ENCODE measurements at places on chromosomes 3 and 15. TPM values are rescaled to one million over a fixed set of nuclear protein-coding genes. Genes with fewer than 3 reads are reported as not detected.

GRCh38 chr3:122298239-122298638 is 26.8 kb upstream of the CSTA start:
- DNase-seq: peak; percentile 38

DNA sequence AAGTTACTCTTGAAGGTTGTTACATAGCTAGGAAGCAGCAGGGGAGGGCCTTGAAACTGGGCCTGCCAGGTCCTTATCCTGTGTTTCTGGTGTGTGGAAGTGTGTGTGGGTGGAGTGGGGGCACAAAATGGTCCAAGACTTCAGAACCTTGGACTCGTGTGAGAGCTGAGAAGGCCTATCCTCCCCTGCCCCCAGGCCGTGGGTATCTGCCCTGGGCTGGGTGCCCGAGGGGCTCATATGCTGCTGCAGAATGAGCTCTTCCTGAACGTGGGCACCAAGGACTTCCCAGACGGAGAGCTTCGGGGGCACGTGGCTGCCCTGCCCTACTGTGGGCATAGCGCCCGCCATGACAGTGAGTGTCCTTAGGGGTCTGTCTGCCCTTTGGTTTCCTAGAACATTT is 4.5 kb downstream of the CHRD start:
- no peak for DNase-seq

GRCh38 chr3:160133757-160134156 is 91.5 kb upstream of the C3orf80 start:
- no peak for DNase-seq

DNA sequence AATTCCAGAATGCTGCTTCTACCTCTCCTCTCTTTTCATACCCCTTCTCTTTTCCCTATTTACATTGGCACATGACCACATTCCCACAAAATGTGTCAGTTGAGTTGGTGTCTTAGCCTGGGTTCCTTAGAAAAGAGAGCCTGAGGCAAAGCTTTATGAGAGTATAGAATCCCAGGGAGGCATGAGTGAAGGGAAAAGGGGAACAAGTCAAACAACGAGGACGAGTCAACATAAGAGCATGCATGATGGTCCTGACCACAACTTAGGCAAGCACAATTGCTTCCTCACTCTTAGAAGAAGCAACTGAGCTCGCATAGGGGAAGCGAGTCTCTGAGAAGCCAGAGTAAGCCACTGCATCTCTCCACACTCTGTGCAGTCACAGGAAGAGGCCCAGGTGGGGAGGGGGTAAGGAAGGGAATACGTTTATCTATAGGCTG is 15.4 kb upstream of the ZNF774 start:
- no peak for DNase-seq

DNA sequence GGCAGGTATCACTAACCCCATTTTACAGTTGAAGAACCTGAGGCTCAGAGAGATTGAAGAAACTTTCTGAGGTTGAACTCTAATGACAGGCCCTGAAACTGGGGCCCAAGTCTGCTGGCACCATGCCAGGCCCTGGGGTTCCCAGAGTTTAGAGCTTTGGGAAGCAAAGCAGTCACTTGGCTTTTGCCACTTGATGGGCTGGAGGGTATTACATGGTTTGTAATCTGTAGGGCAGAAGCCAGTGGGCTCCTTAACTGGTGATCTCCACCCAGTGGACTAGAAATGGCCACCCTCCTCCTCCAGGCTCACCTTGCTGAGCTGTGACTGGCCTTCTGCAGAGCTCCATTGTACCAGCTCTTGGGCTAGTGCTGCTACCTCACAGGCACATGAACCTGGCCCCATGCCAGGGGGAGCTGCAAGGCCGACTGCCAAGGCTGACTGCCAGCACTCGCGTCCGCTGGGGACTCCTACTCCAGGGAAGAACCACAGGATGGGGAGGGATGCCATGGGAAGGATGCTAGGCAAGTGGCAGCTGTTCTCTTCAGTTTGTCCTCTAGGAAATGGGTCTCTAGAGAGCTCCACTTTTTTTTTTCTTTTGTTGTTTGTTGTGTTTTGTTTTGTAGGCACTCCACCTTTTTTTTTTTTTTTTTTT is 104.8 kb downstream of the ETFA start:
- no peak for DNase-seq

DNA sequence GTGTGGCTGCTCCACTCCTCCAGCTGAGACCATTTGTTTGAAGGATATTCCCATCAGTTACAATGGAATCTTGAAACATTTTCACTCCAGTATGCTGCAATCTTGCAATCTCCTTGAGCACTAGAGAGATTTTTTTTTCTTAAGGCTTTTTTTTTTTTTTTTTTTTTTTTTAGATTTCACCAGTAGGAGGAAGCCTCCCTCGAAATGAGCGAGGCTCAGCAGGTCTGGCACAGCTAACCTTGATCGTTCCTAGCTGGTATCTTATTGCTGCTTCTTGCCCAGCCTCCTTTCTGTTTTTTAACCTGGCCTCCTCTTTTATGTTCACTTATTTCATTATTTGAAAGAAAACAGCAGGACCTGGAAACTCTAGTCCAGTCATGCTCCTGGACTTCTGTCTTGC is 48.1 kb downstream of the RAP2B start:
- DNase-seq: no peak

Gene ZBED2
- total RNA-seq: 360 TPM

GRCh38 chr3:139339219-139339906 is 4.5 kb upstream of the MRPS22 start:
- peak; percentile 37 for DNase-seq

DNA sequence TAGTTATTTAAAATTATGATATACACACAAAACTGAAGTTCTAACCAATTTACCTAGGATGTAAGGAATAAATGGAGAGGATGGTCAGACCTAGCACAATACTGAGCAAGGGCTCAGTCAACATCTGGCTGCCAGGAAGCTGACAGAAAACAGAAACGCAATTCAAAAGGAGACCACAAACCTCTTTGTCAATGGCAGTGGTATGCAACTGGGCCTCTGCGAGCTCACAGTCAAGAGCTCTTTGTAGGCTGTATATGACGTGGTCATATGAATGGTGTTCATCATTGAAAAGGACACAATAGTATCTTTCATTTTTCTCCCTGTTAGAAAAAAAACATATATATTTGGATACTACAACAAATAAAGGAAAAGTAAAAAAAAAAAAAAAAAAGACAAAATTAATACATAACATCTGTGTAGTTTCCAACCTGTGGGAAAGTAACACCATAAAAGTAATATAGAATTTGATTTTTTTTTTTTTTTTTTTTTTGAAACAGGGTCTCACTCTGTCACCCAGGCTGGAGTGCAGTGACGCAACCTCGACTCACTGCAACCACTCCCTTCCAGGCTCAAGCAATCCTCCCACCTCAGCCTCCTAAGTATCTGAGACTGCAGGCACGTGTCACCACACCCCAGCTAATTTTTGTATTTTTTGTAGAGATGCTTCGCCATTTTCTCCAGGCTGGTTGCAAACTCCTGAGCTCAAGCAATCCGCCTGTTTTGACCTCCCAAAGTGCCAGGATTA is 37.9 kb downstream of the UBR1 start:
- DNase-seq: peak; percentile 44

DNA sequence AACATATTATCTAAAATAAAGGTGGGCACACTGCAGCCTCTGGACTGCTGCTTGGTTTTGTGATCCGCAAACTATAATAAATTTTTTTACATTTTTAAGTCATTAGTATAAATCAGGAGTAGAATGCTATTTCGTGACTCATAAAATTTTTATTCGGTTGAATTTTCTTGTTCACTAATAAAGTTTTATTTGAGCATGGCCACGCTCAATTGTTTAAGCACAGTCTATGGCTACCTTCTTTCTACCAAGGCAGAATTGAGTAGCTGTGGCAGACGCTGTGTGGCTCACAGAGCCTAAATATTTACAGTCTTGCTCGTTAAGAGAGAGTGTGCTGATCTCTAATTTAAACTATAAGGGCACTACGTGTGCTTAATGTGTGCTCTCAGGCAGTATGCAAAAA is 28.9 kb downstream of the ROBO2 start:
- no peak for DNase-seq

DNA sequence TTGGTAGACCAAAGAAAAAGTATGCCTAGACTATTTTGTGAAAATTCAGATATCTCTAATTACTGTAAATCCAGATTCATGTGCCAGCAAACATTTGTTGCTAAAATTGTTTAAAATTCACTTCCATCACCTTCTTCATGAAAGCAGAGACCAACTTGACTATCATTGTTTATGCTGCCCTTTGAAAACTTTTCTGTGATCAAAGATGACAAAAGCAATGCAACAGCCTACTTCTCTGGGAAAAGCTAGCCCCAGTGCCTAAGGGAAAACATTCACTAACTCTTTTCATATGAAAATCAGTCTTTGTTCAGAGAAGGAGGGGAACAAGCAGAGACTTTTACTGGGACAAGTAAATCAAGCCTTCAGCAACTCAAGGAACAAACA is 178.0 kb upstream of the P2RY1 start:
- DNase-seq: no peak

Gene C3orf33
- total RNA-seq: 3.3 TPM

- DNase-seq: no peak
Observed at GRCh38 chr15:35481992-35482391, 64.0 kb downstream of the DPH6 start.

GRCh38 chr15:92612891-92613290 is 42.7 kb downstream of the FAM174B start:
- no peak for DNase-seq

DNA sequence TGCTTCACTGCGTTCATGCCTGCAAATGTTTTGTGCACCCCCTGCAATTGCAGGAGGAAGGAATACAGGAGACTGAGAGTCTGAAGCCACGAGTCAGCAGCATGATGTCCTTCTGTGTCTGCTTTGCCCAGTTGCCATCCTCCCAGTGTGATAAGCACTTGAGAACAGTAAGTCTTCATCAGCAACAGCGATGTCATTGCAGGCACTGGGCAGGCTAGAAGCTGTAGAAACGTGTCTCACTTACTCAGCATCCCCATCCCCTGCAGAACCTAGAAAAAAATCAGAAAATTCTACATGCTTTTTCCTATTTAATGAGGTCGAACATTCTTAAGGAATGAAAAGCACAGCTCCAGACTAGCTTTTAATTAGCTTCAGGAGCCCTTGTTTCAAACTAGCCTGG is 156.5 kb upstream of the LPP start:
- no peak for DNase-seq

DNA sequence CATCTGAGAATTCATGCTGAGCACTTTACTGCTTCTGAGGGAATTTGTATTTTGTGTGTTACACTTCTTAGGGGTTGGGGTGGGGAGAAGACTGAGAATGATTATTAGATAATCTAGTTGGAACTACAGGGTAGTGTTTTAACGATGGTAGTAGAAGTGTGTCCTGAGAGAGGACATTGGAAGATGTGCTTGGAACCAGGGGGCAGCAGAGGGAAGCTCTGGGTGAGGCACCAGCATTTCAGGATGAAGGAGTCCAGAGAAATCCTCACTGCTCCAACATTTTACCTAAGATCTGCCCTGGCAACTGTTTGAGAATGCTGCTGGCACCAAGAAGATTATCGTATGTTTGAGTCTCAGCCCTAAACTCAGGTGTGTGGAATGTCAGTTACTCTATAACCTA is 145.5 kb downstream of the SQOR start:
- no peak for DNase-seq

Gene KBTBD8
- total RNA-seq: 20.4 TPM

DNA sequence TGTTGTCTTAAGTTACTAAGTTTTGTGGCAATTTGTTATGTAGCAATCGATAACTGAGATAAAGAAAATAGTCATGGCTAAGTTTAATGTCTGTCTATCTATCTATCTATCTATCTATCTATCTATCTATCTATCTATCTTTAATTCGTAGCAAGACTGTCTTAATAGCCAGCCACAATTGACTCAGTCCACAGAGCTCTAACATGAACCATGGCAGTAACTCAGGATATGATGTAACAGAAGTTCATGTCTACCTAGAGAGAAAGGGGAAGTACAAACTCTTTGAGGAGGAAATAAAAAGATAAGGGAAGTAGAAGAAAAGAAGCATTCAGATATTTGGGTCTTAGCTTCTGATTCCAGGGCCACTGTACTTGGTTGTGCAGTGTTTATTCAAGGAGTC is 61.5 kb upstream of the FNDC3B start:
- DNase-seq: no peak

Gene SNX4
- total RNA-seq: 30.8 TPM

Gene LYZL4
- not detected for total RNA-seq

Gene THBS1
- total RNA-seq: 0.99 TPM

GRCh38 chr3:17179381-17180205 is 294.8 kb downstream of the PLCL2 start:
- DNase-seq: no peak

Gene APOD
- total RNA-seq: 2.4 TPM

Gene AMT
- total RNA-seq: 7.5 TPM

DNA sequence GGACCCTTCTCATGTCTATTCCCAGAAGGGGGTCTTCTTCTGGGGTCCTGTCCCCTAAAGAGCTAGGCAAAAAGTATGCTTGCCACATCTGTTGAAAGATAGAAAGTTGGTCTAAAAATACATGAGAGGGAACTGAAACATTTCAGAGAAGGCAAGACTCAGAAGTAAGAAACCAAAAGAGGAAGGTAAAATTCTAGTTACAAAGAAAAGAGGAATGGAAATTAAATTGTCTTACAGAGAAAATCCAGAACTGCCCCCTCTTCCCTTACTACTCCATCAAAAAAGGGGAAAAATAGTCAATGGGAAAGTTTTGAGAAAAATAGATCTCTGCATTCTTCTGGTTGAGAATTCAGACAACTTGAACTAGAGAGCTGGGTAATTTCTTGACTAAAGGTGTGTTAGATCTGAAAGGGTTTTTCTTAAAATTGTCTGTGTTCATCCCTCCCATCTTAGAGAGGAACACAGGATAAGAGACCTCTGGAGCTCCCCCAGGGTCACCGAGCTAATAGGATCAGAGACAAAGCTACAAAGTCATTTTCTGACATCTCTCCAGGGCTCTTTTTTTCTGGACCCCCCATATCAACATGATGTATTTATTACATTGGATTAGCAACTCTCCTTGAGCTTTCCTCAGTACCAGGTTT is 32.3 kb upstream of the CCR2 start:
- DNase-seq: no peak

GRCh38 chr15:43253431-43254403 is 13.0 kb downstream of the TGM5 start:
- peak; percentile 51 for DNase-seq

DNA sequence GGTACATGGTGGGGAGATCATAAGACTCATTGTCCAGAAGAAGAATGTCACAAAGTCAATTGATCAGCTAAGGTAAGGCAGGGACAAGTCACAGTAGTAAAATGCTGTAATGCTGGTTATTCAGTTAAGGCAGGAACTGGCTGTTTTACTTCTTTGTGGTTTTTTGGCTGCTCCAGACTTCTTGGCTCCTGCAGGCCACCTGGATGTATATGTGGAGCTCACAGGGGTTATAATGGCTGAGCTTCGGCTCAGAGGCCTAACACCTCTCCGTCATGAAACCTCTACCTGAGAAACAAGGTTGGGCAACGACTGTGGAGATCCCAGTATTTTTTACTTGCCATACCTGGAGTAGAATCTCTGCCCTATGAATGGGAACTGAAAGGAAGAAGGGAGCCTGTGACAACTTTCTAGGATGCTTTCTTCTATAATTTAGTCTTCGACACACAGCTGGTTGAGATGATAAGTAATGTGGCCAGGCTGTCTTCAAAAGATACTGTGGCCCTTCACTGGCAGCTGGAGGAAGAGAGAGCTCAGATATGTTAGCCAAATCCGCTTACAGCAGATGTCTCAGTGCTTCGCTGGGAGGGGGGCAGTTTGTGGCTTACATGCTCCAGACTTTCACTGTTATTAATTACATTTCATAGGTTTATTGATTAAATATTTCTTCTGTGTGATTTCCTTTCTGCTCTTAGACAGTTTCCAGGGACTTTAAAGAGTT is 887.8 kb downstream of the IGSF11 start:
- DNase-seq: no peak

Data from activated T-cell treated with anti-CD3 and anti-CD28 coated beads, Interleukin-2, amount 50 U/mL, for 72 hours (primary cell).